A172 (cell line): ENCODE measurements at places on chromosomes 12 and 14.

DNA sequence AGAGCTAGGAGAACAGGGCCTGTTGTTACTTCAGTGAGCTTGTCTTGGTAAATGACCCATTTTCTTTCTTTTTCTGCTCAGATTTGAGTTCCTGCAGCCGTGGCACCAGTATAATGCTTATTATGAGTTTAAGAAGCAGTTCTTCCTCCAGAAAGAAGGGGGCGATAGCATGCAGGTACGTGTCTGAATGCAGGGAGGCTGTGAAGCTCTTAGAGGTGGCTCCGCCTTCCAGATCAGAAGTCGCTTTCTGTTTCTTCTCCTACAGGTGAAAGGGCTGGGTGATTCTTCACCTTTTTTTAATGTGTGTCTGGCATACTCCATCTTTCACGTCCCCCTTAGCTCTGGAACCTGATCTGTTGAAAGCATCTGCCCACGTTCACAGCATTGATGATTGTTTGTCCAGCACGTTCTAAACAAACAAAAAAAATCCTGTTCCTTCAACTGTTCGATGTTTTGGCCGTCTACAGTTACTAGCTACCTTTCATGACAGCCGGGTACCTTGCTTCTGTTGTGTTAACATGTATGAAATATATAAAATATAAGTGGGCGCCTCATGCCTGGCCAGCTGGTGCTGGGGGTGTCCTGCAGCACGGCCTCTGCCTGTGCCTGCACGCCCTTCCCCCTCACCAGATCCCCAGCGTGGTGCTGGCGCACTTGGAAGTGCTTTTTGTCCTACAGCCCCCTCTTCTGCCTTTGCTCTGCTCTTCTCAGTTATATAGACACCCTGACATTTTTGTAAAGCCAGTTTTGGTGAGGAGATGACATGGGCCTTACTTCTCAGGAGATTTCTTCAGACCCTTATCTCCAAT is 44.6 kb downstream of the SFSWAP start:
- DNase-seq = peak; percentile 42

- DNase-seq = no peak
Measured at GRCh38 chr12:86774841-86775388, 518.7 kb upstream of the MGAT4C start.

DNA sequence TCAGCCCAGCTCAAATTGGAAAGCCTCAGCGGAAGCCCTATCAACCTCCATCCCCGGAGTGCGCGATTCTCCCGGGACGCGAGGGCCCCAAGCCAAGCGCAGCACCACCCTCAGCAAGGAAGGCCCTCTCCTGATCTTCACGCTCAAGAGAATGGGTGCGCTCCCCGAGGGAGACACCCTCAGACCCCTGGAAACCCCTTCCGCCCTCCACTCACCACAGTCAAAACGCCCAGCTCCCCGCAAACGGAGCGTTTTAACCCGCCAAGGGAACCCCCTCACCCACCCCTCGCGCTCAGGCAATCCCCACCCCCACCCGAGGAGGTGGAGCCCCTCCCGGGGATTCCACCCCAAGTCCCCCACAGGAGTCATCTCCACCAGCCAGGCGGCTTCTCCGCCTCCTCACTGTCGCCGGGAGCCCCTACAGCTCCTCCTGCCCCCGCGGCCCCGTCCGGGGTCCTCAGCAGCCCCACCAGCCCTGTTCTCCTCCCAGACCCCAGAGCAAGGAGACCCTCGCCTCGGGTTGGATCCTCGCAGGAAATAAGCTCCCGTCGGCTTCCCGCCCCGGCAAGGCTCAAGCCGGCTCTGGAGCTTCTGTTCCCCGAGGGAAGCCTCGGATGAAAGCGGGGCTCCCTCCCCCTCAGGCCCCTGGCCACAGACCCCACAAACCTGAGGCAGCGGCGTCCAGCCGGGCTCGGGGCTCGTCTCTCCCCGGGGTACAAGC is 507 bp downstream of the BAZ2A start:
- DNase-seq = no peak

DNA sequence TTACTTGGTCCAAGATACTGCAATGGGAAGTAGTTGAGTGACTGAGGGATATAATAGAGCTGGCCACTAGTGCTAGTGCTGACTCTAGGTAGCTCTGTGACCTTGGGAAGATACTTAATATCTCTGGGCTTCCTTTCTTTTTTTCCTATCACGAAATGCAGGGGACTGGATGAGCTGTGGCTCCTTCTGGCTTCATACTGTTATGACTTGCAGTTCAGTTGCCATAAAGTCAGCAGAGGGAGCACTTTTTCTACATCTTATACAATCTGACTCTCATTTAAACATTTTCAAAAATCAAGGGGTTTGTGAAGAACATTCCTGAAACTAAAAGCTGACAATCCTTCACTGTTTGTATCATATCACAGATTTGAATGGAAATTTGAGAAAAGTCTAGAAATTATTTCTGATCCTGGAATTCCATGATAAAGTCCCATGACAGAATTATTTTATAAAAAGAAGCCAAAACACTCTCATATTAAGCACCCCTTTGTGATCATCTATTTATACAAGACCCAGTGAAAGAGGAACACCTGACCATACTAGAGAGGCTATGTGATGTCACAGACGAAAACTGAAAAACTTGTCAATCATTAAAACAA is 5.3 kb downstream of the BHLHE41 start:
- DNase-seq = peak; percentile 66

DNA sequence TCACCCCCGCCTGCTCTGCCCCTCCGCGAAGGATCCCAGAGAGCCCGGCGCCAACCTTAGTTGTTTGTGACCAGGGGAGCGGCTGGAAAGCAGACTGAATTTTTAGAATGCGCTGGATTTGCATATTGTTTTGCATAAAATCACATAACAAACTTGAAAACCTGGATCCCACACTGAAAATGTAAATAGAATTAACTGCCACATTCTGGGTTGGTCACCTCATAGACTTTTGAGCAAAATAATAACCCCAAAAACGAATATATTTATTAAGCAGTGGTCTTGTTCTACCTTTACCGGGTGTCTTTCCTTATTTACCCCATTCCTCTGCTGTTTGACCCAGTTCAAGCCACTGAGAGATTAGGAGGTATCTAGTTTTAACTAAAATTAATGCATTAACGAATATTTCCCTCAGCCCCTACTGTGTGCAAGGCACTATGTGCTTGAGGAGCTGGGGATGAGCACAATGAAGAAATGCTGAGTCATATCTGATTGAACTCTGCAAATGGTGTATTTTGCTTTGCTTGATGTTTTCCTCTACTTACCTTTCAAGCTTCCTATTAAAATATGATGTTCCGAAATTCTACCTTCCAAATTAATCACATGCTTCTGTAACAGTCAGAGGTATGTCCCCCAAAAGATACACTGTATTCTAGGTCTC is 438 bp upstream of the EGLN3 start:
- peak; percentile 2 for DNase-seq

- DNase-seq = peak; percentile 63
Measured at GRCh38 chr14:60723907-60724618, at the start of gene SIX4. SIX4 (minus strand) TSS chr14:60724351; CDS start chr14:60724074, 277 bp downstream.

DNA sequence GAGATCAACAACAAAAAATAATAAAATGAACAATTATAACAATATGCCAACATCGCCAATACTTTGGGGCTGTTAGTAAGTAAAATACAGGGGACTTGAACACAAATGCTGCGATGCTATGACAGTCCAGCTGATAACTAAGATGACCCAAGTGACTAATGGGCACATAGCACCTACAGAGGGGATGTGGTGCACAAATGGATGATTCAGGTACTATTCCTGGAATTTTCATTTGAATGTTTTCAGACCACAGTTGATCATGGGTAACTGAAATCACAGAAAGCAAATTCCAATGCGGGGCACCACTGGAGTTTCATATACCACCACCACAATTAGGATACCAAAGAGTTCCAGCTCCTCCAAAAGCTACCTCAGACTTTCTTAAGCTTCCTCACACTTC is 82.9 kb downstream of the RCOR1 start:
- DNase-seq = peak; percentile 42

DNA sequence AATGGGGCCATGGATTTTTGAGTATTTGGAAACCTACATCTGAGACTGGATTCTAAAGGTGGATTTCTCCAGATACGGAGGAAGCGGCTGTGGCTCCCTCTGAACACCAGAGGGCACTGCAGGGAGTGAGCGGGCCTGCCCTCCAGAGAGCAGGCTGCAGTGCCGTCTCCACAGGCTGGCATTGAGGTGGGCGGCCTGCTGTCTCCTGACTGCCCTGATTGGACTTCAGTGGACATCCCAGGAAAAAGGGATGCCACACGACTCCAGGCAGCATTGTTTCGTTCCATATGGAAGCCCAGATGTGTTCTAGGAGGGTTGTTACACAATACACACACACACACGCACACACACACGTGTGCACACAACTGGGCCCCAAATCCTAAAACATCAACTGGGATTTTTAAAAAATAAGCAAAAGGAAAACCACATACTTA is 20.9 kb upstream of the ANO2 start:
- DNase-seq = peak; percentile 23

DNA sequence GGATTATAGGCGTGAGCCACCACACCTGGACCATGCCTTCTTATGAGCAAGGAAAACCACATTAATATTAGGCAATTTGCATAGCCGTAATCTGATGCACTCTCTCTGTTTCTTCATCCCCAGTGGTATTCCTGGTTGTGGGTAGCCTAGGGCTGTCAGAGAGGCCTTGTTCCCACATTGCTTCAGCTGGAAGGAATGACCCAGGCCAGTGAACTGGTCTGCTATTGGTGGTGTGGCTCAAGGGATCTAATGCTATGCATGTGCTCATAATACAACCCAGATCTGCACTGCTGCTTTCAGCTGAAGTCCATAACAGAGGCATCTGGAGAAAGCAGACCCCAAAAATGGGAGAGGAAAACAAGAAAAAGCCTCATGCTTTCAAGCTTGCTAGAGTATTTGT is 33.1 kb upstream of the G2E3 start:
- DNase-seq = no peak

DNA sequence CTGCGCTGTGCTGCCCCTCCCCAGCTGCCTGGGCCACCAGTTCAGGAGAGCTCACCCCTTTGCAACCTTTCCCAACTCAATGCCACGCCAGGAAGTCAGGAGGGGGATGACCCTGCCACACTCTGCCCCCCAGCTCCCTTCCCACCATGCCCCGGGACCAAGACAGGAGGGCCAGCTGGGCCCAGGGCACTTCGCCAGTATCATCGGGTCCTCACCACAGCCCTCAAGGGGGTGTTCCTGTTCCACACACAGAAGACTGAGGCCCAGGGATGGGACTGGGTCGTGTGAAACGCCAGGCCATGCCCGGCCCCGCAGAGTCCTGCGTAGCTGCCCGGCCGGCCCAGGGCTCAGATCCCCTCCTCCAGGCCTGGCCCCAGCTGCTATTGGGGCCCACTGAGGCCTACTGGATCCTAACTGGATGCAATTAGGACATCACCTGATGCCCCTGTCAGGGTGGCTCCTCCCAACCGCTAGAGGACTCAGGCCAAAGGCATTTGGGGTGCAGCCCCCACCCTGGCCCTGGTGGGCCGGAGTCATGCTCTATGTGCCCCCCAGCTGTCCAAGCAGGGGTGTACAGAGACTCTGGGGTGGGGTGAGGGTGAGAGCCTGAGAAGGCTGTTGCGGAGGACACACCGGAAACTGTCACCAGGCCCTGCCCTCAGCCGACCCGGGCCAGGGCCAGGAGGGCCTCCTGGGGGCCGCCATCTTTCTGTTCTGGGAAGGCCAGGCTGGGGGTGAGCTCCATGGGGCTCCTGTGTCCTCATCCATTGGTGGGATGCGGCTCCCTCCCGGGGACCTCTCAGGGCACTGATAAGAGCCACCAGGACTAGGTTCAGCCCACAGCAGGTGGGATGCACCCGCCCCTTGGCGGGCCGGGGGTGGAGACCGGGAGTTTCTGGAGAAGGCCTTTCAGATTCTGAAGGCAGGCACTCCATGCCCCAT is 29.3 kb upstream of the ANKRD9 start:
- no peak for DNase-seq

GRCh38 chr14:66496188-66496807 is 10.1 kb downstream of the CCDC196 start:
- DNase-seq = no peak

DNA sequence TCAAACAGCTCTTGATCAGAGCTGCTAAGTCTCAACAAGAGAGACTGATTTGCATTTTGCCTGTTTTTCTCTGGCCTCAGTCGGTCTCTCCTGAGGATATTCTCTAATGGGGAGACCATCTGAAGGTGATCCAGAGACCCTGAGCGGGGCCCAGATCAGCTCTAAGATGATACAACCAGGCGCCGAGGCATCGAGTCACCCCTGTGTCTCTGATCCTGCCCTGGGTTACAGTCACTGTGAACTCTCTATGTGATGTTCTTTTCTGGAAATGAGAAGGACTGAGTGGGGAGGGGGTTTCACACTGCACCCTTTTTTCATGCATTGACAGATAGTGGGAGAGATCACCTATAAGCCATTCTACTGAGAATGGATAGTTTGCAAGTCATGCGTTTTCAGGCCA is 247.6 kb upstream of the PWP1 start:
- no peak for DNase-seq

GRCh38 chr14:104322531-104323366 is 184.4 kb downstream of the KIF26A start:
- DNase-seq = peak; percentile 4

DNA sequence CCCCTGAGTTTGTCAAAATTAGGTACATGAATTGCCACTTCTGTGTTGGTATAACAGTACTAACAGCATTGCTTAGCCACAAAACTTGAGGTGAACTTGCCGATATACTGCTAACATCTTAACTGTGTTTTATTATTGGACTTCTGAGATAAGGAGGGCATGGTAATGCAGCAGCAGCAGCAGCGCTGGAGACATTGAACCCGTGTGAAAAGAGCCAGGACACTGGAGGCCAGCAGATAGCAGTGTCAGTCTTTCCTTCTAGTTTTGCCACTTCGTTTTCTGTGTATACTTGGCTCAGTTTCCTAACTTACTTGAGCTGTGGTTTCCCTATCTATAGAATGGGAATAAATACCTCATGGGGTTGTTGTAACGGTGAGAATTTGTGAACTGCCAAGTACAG is 82.7 kb downstream of the KTN1 start:
- DNase-seq = no peak

- DNase-seq = no peak
Measured at GRCh38 chr14:86491743-86492142, 961.8 kb downstream of the FLRT2 start.

- DNase-seq = peak; percentile 58
Measured at GRCh38 chr12:23084236-23084995, 459.4 kb downstream of the ETNK1 start.

- no peak for DNase-seq
Measured at GRCh38 chr14:79334272-79334671, 877.0 kb downstream of the DIO2 start.

GRCh38 chr12:110004598-110004997 is 5.4 kb downstream of the ANKRD13A start:
- no peak for DNase-seq

DNA sequence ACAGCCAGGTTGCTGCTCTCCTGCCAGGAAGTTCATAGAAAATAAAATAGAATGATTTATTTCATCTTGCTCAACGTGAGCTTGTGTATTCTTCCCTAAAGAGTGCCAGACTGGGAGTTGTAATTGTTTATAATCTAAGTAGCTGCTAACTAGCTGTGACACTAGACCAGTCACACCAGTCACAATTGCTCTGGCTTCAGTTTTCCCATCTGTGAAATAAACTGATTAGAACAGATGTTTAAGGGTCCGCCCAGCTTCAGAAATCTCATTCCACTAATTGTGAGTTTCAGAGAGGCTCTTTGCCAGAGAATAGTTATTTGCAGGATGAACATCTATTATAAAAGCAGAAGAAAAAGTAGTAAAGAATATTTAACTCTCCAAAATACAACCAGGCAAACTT is 55.6 kb upstream of the ZDHHC17 start:
- DNase-seq = no peak

- no peak for DNase-seq
Measured at GRCh38 chr14:51487848-51488247, 163.9 kb upstream of the FRMD6 start.
